COR-L47 (cell line): ENCODE measurements at places on chromosomes 7 and 10.

DNA sequence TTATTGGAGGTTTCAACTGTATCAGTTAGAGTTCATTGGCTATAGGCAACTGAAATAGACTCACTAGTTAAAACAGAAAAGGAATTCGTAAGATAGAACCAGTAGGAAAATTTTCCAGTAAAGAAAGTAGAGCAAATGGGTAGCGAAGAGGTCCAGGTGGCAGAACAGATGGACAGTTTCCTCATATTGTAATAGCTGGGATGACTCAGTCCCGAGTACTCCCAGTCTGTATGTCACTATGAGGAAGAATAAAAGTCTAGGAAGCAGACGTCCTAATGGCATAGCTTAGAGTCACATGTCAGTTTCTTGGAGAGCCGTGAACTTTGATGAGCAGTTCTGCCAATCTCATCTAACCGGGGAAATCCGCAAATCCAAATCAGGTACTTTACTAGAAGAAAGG is 95.3 kb downstream of the RNF32 start:
- DNase-seq, result no peak

- no peak for DNase-seq
These were observed 17.6 kb upstream of the C10orf105 start for GRCh38 chr10:71737001-71737833.

DNA sequence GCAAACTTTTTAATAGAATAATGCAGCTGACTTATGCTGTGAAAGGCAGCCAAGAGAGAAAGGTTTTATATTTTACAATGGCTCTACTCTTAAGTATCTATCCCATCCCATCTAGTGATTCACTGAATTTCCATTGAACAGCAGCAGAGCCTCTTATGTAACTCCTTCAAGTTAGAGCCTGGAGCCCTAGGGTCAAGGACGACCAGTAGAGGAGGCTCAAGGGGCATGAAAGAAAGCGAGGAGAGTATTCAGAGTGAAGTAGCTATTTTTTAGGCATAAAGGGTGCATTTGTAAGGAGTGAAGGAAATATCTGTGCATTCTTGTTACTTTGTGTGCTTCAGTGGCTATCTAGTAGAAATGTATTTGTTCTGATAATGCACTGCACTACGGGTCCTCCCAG is 180.2 kb upstream of the TPK1 start:
- no peak for DNase-seq

- DNase-seq, result no peak
These were observed 30.8 kb downstream of the SLC37A3 start for GRCh38 chr7:140367528-140367927.

DNA sequence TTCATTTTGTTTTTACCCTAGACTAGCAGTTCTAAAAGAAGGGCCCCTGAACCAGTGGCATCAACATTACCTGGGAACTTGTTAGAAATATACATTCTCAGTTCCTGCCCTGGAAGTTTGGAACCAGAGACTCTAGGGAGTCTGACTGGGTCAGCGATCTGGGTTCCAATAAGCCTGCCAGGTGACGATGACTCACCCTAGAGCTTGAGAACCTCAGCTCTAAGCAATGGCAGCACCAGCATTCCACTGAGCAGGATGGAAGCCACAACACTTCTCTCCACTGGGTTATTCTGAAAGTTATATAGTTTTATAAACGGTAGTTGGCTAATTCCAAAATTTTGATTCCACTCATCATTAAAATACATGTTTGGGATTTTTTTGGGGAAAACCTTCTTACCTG is 97.0 kb upstream of the AMPH start:
- no peak for DNase-seq
